ENCODE measurements at places on chromosomes 5 and 9.

- DNase-seq: no peak
Measured at GRCh38 chr9:137266585-137267453, 10.7 kb upstream of the TOR4A start.

DNA sequence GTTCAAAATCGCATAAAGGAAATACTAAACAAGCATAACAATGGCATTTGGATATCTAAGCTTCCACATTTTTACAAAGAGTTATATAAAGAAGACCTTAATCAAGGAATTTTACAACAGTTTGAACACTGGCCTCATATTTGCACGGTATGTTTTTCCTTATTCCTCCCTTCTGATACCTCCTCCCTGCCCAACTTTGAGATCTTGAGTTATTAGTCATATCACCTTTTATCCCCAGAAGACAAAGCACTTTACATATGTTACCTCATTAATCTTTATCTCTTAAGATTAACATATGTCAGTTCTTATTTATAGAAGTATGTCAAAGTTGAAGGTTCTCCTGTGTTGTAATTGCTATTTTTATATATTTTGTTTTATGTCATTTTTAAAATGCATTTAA is 29.8 kb downstream of the TDRD7 start:
- no peak for DNase-seq

DNA sequence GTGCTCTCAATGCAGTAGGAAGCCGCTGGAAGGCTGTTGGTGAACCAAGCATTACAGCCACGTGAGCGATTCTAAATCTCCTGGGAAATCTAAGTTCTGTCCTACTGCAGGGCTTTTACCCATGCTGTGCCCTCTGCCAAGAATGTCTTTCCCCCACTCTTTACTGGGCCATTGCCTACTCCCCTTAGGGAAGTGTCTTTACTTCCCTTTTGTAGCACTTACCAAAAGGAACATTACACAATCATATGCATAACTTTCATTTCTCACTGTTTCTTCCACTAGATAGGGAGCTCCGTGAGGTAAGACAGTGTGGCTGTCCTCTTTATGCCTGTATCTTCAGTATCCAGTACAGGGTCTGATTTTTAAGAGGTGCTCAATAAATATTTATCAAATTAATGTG is 241.7 kb upstream of the NR4A3 start:
- DNase-seq: no peak

- DNase-seq: no peak
Measured at GRCh38 chr5:167943343-167943742, 348.1 kb upstream of the WWC1 start.

- DNase-seq: no peak
Measured at GRCh38 chr9:132037458-132037857, 42.2 kb downstream of the MED27 start.

GRCh38 chr9:12425878-12426864 is 267.0 kb upstream of the TYRP1 start:
- DNase-seq: no peak

DNA sequence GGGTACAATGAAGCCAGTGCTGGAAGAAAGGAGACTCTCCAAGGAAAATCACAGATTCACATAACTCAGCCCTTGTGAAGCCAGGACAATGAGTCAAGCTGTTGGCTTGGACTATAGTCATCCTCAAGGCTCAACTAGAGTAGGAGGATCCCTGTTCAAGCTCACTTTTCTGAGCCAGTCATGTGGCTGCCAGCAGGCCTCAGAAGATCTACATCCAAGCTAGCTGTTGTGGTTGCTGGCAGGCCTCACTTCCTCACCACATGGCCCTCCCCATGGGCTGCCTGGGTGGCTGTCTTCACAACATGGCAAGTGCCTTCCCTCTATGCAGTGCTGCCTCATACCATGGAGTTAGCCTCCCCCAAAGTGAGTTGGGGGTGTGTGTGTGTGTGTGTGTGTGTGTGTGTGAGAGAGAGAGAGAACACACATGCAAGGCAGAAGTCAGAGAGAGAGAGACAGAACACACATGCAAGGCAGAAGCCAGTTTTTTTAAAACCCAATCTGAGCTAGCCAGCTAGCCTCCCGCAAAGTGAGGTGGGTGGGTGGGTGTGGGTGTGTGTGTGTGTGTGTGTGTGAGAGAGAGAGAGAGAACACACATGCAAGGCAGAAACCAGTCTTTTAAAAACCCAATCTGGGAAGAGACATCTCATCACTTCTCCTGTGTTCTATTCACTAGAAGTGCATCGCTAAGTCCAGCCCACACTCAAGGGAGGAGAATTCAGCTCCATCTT is 17.1 kb downstream of the SCAI start:
- peak; percentile 27 for DNase-seq

GRCh38 chr9:87063871-87064270 is 116.6 kb upstream of the GAS1 start:
- no peak for DNase-seq

DNA sequence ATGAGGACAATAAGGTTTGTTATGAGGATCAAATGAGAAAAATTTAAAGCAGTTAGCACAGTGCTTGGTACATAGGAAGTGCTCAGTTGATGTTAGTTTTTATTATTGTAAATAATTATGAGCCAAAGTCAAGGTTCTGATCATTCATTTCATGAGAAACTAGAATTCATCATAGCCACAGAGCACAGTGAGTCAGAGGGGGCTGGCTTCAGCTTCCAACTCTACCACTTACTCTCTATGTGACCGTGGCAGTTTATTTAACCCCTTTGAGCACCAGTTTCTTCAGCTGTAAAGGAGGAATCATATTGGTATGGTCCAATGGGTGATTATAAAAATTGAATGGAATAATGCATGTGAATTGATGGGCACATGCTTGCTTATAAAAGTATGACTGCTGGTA is 39.4 kb downstream of the KLHL3 start:
- DNase-seq: no peak

- DNase-seq: no peak
Measured at GRCh38 chr5:139276426-139276825, 17.1 kb upstream of the MATR3 start.

DNA sequence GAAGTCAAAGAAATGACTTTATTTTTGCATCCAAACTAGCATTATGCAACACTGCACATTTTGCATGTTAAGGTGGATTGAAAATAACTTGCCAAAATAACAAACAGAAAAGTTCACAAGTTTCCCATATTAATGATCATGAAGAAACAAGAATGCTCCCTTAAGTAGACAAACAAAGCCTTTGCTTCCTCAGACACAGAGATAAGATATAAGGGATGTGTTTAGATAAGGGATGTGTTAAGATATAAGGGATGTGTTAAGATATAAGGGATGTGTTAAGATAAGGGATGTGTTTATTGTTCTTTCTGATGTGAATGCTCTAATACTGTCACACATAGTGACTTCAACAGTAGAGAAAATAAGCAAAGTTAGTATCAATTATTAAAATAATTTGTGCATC is 174.8 kb downstream of the GABRG2 start:
- DNase-seq: no peak

Data from nucleus accumbens (tissue), 56 donors.